ENCODE measurements at places on chromosomes 12 and 14.
A peak's percentile ranks its signal among the peaks of the same experiment; 100 is the strongest.

DNA sequence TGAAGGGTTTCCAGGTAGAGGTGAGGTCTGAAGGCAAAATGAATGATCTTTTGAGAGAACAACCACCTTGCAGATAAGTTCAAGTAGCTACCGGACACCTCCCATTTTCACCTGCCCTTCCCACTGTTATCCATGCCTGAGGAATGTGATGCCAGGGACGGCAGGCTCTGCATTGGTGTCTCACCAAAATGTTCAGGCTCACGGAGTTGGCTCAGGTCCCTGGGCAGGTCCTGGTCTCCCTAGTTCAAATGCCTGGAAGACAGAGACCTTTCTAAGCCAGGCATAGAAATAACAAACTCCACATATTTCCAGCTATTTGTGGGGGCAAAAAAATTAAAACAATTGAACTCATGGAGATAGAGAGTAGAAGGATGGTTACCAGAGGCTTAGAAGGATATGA is 36.0 kb downstream of the TMEM63C start:
- no peak for DNase-seq

DNA sequence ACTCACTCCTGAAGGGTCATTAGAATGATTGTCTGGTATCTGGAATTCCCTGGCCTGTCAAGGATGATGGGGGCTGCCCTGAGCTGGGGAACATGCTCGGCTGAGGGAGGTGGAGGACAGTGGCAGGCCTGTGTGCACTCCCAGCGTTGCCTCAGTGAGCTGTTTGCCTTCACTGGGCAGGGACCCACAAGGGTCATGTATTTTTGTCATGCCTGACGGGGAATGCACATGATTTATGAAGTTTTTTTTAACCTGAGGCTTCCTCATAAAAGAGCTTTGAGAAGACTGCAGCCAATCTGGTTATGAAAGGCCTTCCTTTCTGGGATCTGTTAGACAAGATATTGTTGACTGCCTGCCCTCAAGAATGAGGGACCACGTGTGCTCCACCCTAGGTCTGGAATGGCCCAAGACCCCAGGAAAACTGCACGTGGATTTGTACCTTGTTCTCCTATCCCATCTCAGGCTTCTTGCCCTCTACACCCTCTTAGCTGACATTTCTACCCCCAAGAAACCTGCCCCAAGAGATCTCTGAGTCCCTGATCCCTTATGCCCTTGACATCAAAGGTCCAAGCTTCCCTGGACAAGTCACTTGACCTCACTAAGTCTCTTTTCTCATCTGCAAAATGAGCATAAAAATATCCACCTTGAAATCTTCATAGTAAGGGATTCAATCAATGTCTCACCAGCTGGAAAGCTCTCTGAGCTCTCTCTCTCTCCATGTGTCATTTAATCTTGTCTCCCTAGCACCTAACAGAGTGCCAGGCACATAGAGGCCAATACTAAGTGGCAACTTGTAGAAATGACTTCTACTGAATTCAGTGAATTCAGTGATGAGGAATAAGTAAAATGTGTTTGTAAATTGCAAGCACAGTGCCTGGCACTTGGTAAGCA is 24.5 kb upstream of the COL2A1 start:
- no peak for DNase-seq

- DNase-seq = peak; percentile 67
Measured at GRCh38 chr12:108570743-108571608, 8.6 kb downstream of the ISCU start.

GRCh38 chr12:82357340-82357739 is 847 bp downstream of the CCDC59 start:
- no peak for DNase-seq
